Natural killer cell (primary cell): ENCODE measurements at places on chromosomes 16 and 17. TPM values are rescaled to one million over a fixed set of nuclear protein-coding genes. Genes with fewer than 3 reads are reported as not detected.
A peak's percentile ranks its signal among the peaks of the same experiment; 100 is the strongest.

DNA sequence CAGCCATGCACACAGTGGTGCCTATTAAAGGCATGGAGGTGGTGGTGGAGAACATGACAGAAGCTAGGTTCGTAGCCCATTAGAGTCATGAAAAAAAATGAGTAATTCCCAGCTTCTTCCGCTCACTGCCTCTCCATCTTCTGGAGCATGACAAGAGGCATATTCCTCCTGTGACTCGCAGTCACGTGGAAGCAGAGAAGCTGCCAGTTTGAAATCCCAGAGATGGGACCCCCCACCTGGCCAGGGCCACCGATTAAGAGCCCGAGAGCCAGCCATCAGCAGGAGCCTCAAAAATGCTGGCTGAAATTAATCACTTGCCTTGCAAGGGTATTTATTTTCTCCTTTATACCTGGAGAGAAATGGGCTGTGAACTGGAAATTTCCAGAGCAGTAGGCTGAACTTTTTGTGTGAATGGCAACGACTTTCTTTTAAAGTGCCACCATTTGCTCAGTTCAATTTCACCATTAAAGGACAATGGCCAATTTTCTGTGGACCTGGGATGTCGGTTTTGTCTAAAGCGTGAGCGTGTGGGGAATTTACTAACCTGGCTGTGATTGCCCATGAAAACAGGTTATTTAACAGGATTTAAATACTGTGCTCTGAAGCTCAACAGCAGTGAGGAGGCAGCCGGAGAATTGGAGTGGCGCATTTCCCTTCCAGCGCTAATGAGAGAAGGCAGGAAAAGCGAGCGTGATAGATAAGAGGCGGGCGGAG, 189.7 kb upstream of the SDK2 start:
- no peak for DNase-seq

- no peak for DNase-seq
Observed at GRCh38 chr17:40073454-40074174, 10.8 kb downstream of the THRA start.

GRCh38 chr17:81928544-81929252, 1.2 kb upstream of the MAFG start:
- DNase-seq = peak; percentile 37

- DNase-seq = no peak
Observed at GRCh38 chr17:3802461-3803307, 1.7 kb upstream of the ITGAE start.

GRCh38 chr17:35738519-35739133, 7.2 kb downstream of the RASL10B start:
- no peak for DNase-seq

DNA sequence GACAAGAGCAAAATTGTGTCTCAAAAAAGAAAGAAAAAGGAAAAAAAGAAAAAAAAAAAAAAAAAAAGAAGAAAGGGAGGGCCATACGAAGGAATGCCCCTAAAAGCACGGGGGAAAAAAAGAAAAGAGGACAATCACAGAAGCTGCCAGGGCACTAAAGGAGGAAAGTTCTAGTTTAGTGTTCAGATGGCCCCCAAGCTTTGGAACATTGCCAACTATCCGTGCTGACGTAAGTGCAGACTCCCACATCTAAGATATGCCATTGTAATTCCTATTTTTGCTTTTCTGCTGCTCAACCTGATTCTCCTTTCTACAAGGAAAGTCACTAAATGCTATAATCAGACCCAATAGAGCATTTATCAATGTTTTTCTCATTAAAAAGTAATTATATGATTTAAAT, 842.1 kb downstream of the KCNJ2 start:
- DNase-seq = no peak

DNA sequence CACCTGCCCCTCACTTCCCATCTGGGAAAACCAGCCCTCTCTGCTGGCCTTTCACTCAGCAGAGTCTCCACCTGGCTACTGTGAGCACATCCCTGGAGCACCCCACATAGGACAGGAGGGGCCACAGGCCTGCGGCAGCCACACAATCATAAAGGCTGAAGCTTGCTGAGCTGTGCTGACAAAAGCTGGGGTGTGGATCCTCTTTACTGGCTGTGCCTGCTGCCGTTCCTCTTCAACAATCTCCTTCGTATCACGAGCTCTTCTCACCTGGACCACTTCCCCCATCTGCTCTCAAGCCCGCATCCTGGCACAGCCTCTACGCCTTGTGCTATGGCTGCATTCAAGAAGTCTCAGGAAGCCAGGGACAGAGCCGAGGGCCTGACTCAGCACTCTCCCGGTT, 86.1 kb downstream of the ZNF778 start:
- no peak for DNase-seq

Gene YBX2
- 0.05 TPM for total RNA-seq

DNA sequence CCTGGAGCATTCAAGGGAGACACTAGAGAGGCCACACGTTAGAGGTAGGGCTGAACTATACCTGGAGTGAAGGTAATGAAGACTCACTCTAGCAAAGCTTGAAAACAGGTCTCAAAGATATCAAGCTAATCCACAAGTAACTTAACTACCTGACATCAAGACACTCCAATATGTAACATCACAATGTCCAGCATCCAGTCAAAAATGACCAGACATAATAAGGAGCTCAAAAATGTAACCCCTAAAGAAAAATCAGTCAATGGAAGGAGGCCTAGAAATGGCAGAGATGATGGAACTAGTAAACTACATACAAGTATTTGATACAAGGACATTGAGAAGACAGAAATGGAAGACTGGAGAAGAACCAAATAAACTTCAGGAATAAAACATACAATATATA, 6.0 kb downstream of the TEKT3 start:
- DNase-seq = no peak

Gene TOX3
- total RNA-seq = not detected
